ENCODE measurements at places on chromosomes 7 and 10. TPM values are rescaled to one million over a fixed set of nuclear protein-coding genes. Genes with fewer than 3 reads are reported as not detected.
A peak's percentile ranks its signal among the peaks of the same experiment; 100 is the strongest.

DNA sequence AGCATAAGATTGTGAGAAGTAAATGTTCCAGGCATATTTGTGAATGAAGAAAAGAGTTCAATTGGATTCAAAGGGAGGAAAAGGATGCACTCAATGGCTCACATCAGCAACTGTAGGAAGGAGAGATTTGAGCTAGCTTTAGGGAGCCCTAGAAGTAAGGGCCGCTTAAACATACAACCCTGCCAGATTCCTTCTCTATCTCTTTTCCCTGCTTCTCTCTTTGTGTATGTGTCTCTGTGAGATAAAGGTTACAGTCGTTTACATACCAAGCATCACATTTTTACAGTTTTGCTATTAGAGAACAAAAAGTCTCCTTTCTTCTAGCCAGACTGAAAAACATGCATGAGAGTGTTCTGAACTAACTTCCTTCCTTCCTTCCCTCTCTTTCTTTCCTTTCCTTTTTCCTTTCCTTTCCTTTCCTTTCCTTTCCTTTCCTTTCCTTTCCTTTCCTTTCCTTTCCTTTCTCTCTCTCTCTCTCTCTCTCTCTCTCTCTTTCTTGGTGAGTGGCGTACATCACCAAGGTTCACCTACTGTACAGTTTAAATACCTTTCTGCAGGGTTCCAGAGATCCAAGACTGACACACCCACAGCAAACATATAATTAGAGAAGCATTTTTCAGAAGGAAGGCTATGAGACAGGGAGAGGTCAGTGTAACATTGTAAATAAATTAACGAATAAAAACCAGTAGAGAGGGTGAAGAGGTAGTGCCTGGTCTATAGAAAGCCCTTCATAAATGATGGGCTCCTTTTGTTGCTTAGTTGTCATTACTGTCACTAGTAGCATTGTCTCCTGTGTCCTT lies 240.4 kb downstream of the ARL4A start:
- H3K27me3 ChIP-seq: no peaks in the 10 kb centered on the region
- no peak overlapping the region for H3K4me3 ChIP-seq
- H3K27ac ChIP-seq: no peak overlapping the region
- H3K36me3 ChIP-seq: no peaks in the 10 kb centered on the region
- no peak for DNase-seq

- no peak for DNase-seq
- H3K36me3 ChIP-seq: no peaks in the 10 kb centered on the region
- no peaks in the 10 kb centered on the region for H3K27me3 ChIP-seq
- H3K27ac ChIP-seq: no peak overlapping the region
Measured at GRCh38 chr10:69407621-69408301, 9.0 kb downstream of the TACR2 start.

Gene PPP1R17
- total RNA-seq: not detected

- no peaks in the 10 kb centered on the region for H3K4me1 ChIP-seq
- DNase-seq: no peak
- no peak overlapping the region for H3K27ac ChIP-seq
- H3K4me3 ChIP-seq: no peak overlapping the region
Measured at GRCh38 chr10:118220346-118220850, 121.7 kb downstream of the FAM204A start.

GRCh38 chr10:113267619-113268562 lies 285.0 kb upstream of the HABP2 start:
- H3K27me3 ChIP-seq: no peaks in the 10 kb centered on the region
- H3K36me3 ChIP-seq: no peaks in the 10 kb centered on the region
- H3K27ac ChIP-seq: no peak overlapping the region
- DNase-seq: no peak
- H3K4me3 ChIP-seq: no peak overlapping the region
- no peaks in the 10 kb centered on the region for H3K4me1 ChIP-seq

Gene COL26A1
- total RNA-seq: 0.08 TPM

Gene UNC5B
- total RNA-seq: 0.08 TPM

DNA sequence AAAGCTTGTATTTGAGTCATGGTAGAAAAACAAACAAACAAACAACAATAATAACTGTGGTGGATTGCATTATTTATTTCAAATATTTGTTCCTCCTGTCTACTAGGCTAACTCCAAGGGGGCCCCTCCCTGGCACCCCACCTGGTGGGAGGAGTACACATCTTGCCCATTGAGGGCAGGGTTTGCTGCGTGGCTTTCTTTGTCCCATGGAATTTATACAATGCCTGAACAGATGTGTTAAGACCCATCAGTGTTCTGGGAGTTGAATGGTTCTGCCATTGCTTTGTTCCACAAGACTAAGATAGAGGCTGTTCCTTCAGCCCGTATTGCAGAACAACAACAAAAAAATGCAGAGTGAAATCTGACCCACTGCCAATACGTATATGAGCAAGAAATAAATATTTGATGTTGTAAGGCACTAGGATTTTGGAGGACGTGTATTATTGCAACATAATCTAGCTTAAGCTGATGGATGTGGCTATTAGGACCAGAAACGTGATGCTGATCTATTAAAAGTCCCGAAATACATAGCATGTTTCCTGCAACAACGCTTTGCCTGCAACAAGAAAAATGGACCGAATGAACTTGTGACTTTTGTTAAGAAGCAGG lies 119.1 kb upstream of the JCAD start:
- DNase-seq: no peak
- no peaks in the 10 kb centered on the region for H3K27me3 ChIP-seq
- H3K4me1 ChIP-seq: no peaks in the 10 kb centered on the region
- no peak overlapping the region for H3K4me3 ChIP-seq
- no peak overlapping the region for H3K27ac ChIP-seq

DNA sequence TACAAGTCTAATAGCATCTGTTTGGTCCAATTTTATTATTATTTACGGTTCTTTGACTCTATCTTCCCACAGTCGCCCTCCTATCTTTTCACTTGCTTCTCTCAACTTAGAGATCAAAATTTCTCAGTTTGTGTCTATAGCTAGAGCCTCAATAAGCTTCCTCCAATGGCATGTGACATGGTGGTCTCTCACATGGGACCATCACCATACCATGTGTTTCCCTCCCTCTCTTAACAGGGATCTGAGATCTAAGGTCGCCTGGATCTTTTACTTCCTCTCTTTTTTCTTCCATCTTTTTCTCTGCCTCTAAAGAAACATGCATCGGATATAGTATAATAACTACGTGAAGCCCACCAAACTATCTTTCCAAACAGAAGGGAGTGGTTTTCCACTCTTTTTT lies 1.8 kb downstream of the PKD2L1 start:
- no peak for DNase-seq
- no peak overlapping the region for H3K4me3 ChIP-seq
- no peak overlapping the region for H3K27ac ChIP-seq
- H3K27me3 ChIP-seq: no peaks in the 10 kb centered on the region
- no peaks in the 10 kb centered on the region for H3K36me3 ChIP-seq

- no peak overlapping the region for H3K27ac ChIP-seq
- no peaks in the 10 kb centered on the region for H3K36me3 ChIP-seq
- H3K27me3 ChIP-seq: no peaks in the 10 kb centered on the region
- peaks cover 5% of the 10 kb centered on the region for H3K4me1 ChIP-seq
- no peak overlapping the region for H3K4me3 ChIP-seq
- DNase-seq: no peak
Measured at GRCh38 chr10:6198171-6198570, 4.6 kb upstream of the PFKFB3 start.

GRCh38 chr10:18082381-18082780 lies 57.8 kb upstream of the CACNB2 start:
- no peaks in the 10 kb centered on the region for H3K27me3 ChIP-seq
- no peaks in the 10 kb centered on the region for H3K4me1 ChIP-seq
- no peaks in the 10 kb centered on the region for H3K36me3 ChIP-seq

DNA sequence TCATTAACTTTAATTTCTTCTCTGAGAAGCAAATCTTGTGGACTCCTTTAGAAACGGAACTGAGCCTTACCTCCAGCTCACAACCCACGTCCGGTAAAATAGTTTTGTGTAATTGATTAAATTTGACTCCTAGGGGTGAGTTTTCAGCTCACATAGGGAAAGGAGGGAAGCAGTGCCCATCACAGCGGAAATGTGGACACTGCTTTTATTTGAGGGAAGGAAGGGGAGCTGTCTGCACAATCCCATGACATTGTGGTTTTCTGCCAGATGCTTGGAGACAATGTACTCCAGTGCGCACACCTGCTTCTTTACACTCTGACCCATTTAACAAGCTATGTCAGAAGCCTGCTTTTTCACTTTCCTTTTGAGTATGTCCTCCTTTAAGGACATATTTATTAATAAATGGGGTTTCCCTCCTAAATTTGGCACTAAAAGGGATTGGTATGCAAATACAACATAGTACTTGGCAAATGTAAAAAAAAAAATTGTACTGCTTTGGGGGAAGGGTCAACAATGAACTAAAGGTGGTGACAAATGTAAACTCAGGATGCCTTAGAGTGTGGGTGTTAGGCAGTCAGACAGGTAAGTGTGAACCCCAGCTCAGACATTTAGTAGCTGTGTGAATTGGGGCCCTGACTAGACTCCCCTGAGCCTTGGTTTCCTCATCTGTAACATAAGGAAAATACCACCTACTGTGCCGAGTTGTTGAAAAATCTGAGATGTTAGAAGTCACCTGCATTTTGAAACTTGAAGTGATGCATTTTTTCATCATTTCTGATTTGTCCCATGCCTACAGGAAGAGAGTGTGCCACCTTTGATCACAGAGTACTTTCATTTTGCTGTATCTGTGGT lies 90.2 kb upstream of the KLF6 start:
- H3K4me3 ChIP-seq: 0 out of 2 replicates have a peak overlapping the region, but pooled peaks have one; percentile 11
- peak overlapping the region; percentile 90 for H3K27ac ChIP-seq
- DNase-seq: peak; percentile 92
- no peaks in the 10 kb centered on the region for H3K27me3 ChIP-seq
- peaks cover 45% of the 10 kb centered on the region for H3K4me1 ChIP-seq

DNA sequence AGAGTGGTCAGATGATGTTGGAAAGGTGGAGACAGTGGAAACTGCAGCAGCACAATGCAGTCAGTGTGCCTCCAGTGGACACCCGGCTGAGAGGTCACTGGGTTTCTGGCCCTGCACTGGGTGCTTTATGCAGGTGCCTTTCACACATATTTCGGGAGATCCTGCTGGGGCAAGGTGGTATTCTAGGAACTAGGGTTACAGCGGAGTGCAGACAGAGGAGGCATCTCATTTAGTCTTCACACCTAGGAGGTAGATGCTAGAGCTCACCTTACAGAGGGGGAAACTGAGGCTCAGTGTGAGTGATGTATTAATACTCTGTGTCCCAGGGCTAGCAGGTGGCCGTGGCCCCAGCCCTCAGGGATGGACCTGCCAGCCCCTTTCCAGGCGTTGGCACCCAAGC lies 103.9 kb upstream of the KCTD7 start:
- no peak overlapping the region for H3K27ac ChIP-seq
- no peaks in the 10 kb centered on the region for H3K4me1 ChIP-seq
- H3K27me3 ChIP-seq: no peaks in the 10 kb centered on the region
- H3K4me3 ChIP-seq: no peak overlapping the region
- no peaks in the 10 kb centered on the region for H3K36me3 ChIP-seq

Gene CHAT
- not detected for total RNA-seq
